ENCODE measurements at places on chromosomes 12 and 14.

- DNase-seq = no peak
Observed at GRCh38 chr14:80271389-80271788, 60.1 kb upstream of the DIO2 start.

DNA sequence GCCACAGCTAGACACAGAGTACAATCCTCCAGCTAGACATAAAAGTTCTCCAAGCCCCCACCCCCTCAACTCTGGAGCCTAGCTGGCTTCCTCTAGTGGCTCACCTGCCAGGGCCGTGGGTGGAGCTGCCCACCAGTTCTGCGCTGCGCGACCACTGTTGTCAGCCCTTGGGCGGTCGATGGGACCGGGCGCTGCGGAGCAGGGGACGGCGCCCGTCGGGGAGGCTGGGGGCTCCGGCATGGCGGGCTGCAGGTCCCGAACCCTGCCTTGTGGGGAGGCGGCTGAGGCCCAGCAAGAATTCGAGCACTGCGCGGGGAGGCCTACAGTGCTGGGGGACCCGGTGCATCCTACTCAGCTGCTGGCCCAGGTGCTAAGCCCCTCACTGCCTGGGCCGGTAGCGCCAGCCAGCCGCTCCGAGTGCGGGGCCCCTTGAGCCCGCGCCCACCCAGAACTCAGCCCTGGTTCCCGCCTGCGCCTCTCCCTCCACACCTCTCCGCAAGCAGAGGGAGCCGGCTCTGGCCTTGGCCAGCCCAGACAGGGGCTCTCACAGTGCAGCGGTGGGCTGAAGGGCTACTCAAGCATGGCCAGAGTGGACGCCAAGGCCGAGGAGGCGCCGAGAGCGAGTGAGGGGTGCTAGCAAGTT lies 51.0 kb downstream of the RTN1 start:
- no peak for DNase-seq

- DNase-seq = no peak
Observed at GRCh38 chr12:121713793-121714192, 1.2 kb downstream of the TMEM120B start.

- no peak for DNase-seq
Observed at GRCh38 chr12:10154145-10154496, 17.8 kb downstream of the OLR1 start.

- no peak for DNase-seq
Observed at GRCh38 chr12:121284551-121285390, 11.7 kb downstream of the CAMKK2 start.

DNA sequence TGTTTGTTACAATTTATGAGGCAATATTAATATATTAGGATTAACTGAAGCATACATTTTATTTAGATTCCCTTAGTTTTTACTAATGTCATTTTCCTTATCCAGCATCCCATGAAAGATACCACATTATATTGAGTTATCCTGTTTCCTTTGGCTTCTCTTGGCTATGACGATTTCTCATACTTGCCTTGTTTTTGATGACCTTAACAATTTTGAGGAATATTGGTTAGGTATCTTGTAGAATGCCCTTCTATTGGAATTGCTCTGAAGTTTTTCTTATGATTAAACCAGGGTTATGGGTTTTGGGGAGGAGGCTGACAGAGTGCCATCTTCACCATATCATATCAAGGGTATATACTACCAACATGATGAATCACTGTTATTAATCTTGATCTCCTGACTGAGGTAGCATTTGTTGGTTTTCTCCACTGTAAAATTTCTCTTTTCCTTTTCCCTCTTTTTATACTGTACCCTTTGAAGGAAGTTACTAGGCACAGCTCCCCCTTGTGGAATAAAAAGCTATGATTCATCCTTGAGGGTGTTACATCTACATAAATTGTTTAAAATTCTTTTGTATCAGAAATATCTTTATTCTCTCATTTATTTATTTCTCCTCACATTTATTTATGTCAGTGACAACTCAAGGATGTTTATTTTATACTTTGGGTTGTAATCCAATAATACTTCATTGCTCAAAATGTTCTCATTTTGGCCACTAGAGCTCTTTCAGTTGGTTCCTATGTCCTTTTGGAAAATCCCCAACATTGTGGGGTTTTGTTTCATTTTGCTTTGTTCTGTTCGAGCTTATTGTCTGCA lies 239.0 kb downstream of the SLC16A7 start:
- no peak for DNase-seq

DNA sequence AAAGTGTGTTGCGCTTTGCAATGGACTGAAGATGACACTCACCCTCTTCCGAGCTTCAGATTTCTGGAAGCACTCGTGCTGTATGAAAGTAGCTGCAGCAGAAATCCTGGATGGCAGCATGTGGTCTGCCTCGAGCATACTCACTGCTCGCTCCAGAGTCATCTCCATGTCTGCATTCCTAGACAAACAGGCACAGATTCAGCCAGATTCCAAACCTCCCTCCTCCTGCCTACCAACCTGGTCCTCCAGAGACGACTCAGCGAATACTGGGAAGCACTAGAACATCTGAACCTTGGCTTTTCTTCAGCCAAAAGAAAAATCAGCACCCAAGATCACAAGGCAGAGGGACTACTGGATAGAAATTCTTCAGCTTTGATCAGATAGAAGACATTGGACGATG lies 27.7 kb downstream of the PKP2 start:
- no peak for DNase-seq

DNA sequence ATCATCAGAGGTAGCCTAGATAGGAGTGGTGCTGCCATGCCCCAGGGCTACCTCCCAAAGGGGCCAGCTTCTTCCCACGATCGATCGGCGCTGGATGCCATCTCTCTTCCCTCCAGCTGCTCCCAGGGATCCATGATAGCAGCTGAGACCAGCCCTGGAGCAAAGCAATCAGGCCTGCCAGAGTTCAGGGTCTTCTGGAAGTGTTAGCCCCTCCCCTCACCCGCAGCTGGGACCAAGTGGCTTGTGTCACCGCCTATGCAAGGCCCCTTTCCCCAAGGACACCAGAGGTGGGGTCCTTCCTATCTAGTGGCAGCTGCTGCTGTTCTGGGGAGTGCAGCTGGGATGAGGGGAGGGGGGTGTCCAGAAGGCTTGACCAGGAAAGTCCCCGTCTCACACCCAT lies 87.0 kb downstream of the IRF2BPL start:
- no peak for DNase-seq

DNA sequence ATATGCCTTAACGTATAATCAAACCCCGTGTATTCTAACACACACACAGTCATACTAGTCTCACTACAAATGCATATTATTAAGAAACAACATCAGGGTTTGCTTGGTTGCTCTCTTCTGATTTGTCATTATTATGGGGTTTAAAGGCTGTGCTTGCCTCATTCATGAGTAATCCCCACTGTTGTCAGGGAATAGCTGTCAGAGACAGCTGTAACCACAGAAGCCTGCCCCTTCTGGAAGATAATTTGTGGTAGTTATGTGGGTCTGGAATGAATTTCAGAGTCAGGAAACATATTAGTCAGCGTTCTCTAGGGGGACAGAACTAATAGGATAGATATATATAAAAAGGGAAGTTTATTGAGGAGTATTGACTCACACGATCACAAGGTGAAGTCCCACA lies 456.9 kb upstream of the TMEM132C start:
- DNase-seq = no peak

- DNase-seq = no peak
Observed at GRCh38 chr14:67749341-67750084, 47.8 kb downstream of the RDH12 start.

- DNase-seq = no peak
Observed at GRCh38 chr14:35829449-35829848, 3.3 kb downstream of the BRMS1L start.

DNA sequence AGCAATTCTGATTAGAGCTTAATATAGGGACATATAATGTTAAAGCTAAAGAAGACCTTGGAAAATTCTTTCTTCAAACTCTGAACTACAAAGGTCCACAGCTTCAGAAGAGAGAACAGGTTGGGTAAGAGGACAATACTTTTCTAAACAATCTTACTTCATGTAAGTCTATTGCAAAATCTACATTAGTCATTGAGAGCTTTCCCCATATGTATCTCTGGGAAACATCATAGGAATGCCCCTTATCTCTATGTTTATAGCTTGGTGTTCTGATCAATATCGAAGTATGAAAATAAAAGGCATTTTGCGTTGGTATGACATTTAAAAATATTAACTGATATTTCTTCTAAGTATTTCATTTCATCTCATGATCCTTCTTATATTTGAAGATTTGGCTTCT lies 962.6 kb downstream of the AACS start:
- DNase-seq = no peak

DNA sequence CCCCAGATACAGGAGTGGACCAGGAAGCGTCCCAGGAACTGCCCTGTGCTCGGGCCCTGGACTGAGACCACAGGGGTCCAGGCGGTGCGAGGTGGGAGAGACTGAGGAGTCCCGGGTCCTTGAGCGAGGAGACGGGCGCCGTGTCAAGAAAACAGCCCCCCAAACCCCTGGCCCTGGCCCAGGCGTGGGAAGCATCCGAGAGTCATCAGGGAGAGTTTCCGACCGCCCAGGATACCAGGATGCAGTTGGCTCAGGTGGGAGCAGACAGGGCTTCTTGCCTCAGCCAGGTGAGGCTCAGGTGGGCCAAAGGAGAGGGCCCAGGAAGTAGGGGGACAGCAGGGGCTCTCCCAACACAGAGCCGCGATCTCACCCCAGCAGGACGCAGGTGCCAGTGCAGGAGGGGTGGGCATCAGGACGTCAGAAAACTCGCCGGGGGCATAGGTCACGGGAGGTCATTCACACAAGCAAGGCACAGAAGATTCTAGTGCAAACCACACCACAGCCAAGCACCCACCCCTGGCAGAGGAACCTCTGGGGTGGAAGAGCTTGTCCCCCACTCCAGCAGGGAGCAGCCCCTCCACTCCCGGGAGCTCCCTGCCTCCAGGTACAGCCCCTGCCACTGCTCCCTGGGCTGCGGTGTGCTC lies 102.5 kb upstream of the EIF5 start:
- no peak for DNase-seq

DNA sequence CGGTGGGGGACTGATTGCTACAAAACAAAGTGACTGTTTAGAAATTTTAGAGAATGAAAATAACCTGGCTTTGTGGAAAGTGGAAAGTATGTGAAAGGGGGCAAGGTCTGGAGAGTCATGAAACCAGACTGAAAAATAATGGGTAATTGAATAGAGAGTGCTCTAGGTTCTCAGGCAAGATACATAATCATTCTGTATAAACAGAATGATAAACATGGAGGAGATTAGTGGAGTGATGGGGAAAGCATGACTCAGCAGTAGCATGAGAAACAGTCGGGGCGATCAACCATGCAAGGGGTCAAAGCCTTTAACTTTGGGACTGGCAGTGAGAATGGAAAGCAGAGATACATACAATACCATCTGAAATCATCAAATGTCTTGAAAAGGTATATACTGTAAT lies 332.5 kb downstream of the CCER1 start:
- no peak for DNase-seq

Measured in anterior cingulate cortex (tissue), 58 donors.